ENCODE measurements at places on chromosomes 1 and 21. TPM values are rescaled to one million over a fixed set of nuclear protein-coding genes. Genes with fewer than 3 reads are reported as not detected.

KRTAP19-4 gene
- total RNA-seq = not detected

LCE6A gene
- total RNA-seq = not detected

ELAPOR1 gene
- total RNA-seq = 1.1 TPM

FTCD gene
- total RNA-seq = 0.41 TPM

PKP1 gene
- not detected for total RNA-seq

LCE1F gene
- not detected for total RNA-seq

AMY1C gene
- not detected for total RNA-seq

LYPLAL1 gene
- 14.3 TPM for total RNA-seq

NBL1 gene
- 34.2 TPM for total RNA-seq

SLAMF1 gene
- total RNA-seq = not detected

PTGFR gene
- 0.12 TPM for total RNA-seq

SPRR2B gene
- not detected for total RNA-seq

SPRR4 gene
- total RNA-seq = not detected

GJA5 gene
- 0.41 TPM for total RNA-seq

LEFTY1 gene
- total RNA-seq = not detected

TCEA3 gene
- 0.72 TPM for total RNA-seq

DMBX1 gene
- total RNA-seq = 0.37 TPM

FNDC10 gene
- total RNA-seq = 0.85 TPM

ADAM30 gene
- not detected for total RNA-seq

OR10T2 gene
- total RNA-seq = not detected

AMY2A gene
- not detected for total RNA-seq

CTSS gene
- 1.5 TPM for total RNA-seq

PDC gene
- total RNA-seq = not detected

F13B gene
- not detected for total RNA-seq

CHRNB2 gene
- total RNA-seq = not detected

TIAM1 gene
- 9.4 TPM for total RNA-seq

GRCh38 chr1:38559446-38560165 is 300.0 kb downstream of the RRAGC start:
- DNase-seq = no peak

GRCh38 chr21:34814529-34814951 is 145.7 kb downstream of the CLIC6 start:
- no peak for DNase-seq

- no peak for DNase-seq
Observed at GRCh38 chr1:52332411-52332810, 33.6 kb downstream of the CC2D1B start.

DNA sequence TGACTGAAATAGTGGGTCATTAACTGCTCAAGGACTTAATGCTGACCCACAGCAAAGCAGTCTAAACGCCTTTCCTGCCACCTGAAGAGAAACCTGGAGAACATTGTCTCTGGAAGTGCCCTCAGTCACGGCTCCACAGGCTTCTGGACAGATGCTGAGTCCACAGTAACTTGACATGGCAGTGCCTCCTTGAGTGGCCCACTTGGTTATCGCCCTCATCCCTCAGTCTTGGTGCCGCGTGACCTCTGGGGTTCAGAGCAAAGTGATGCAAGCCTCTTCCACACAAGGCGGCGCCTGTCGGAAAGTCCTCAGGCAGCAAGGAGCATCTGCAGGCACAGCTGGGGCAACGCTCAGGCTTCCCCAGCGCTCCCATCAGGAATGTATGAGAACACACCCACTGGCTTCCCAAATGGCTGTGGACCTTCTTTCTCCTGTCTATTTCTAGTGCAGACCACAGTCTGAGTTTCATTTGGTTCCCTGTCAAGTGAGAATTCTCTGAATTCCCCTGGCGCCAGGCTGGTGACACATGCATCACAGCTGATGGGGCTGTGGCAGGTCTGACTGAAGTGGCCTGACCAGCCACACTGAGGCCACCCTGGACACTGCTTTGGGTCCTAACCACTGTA is 13.0 kb upstream of the ANGPTL7 start:
- DNase-seq = no peak

GRCh38 chr1:228043281-228043848 is 36.6 kb downstream of the WNT3A start:
- peak; percentile 48 for DNase-seq

- DNase-seq = no peak
Observed at GRCh38 chr1:20729990-20730689, 2.4 kb downstream of the SH2D5 start.

GRCh38 chr1:206560007-206560716 is 52.1 kb downstream of the EIF2D start:
- no peak for DNase-seq

- no peak for DNase-seq
Observed at GRCh38 chr1:50109116-50109515, 396 bp downstream of the ELAVL4 start.

- peak; percentile 32 for DNase-seq
Observed at GRCh38 chr1:161185282-161185682, 8.0 kb upstream of the B4GALT3 start.

GRCh38 chr1:36304970-36305914 is 926 bp upstream of the SH3D21 start:
- DNase-seq = no peak

GRCh38 chr1:218171302-218171893 is 113.7 kb upstream of the RRP15 start:
- peak; percentile 33 for DNase-seq

GRCh38 chr1:230753191-230753585 is 6.0 kb downstream of the CAPN9 start:
- no peak for DNase-seq

DNA sequence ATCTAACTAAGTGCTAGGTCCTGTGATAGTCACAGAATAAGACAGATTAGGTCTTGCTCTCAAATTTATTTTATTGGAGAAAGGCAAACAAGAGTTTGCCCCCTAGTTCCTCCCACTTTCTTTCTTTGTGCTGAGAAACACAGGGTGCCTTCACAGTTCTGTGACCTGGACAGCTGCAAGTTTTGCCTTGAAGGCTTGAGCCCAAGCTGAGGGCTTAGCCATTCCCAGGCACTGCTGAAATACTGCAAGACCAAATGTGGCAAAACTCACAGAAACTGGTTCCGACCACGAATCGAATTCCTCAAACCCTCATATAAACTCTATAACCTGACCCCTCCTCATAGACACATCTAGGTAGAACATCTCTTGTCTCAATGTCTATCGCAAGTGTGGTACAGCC is 227.9 kb downstream of the RERE start:
- no peak for DNase-seq

DNA sequence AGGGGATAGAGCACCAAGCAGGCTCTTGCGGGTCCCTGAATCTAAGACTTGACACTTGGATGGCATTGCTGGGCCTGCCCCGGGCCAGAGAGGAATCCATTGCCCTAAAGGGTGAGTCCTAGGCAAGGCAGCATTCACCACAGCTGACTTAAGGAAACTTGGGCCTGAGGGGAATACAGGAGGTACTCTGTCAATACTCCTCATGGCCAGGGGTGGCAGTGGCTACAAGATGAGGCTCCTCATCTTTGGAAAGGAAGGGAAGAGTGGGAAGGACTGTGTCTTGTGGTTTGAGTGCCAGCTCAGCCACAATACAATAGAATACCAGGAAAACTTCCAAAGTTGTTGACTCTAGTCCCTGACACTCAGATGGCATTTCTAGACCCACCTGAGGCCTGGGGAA is 5.1 kb downstream of the KRTAP22-1 start:
- peak; percentile 22 for DNase-seq

- DNase-seq = no peak
Observed at GRCh38 chr1:192436441-192437078, 119.8 kb downstream of the RGS21 start.

- DNase-seq = no peak
Observed at GRCh38 chr1:248871837-248872401, 13.0 kb upstream of the ZNF692 start.

- no peak for DNase-seq
Observed at GRCh38 chr21:17784604-17785402, 34.4 kb downstream of the C21orf91 start.

- no peak for DNase-seq
Observed at GRCh38 chr1:26419494-26419893, 8.9 kb downstream of the LIN28A start.

DNA sequence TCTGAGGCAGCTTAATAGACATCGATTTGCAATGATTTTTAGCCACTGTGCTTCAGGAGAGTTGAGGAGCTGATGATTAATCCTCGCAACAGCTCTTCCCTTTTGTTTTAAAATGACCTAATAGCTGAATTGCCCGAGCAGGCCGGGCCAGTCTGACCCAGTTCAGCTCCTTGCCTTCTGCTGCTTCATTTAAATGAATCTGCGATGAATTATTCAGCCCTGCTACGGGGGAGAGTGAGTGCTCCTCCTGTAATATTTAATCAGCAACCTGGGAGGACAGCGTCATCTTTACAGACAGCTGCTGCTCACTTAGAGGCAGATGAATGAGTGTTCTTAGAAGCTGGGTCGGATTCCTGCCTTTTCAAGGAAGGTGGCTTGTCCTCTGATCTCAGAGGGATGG is 325.1 kb downstream of the CAMTA1 start:
- no peak for DNase-seq

GRCh38 chr1:101444381-101444780 is 207.6 kb downstream of the S1PR1 start:
- DNase-seq = no peak

DNA sequence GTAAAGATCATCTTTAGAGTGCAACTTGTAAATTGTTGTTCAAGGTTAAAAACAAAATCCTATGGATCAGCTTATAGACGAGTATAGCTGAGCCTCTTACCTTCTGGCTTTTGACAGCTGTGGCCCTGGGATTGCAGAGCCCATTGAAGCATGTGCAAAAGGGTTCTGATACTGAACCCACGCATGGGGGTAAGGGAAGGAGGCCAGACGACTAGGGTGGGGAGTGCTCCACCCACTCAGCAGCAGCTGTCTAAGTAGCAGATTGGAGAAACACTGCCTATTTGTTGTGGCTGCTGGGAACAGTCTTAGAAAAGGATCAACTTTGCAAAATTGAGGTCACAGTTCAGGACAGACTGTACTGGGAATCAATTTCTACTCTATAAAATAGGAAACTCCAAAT is 16.1 kb downstream of the CD101 start:
- DNase-seq = no peak

- DNase-seq = peak; percentile 38
Observed at GRCh38 chr1:242454262-242455051, 70.0 kb downstream of the PLD5 start.

GRCh38 chr1:113929750-113930498 is 800 bp downstream of the HIPK1 start:
- no peak for DNase-seq

DNA sequence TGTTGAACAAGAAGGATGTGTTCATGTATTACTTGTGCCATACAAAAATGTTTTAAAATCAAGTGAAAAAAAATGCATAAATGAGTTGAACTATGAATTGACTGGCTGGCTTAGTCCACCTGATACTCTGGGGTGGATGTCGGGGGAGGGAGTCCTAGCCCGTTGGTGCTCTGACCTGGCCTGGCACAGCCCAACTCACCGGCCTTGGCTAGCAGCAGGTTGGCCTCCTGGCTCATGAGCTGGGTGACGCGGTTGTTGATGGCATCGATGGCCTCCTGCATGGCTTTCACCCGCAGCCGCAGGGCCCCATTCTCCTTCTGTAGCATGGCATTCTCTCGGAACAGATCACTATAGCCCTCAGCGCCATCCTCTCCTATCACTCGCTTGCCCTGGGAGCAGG is 21.6 kb downstream of the KIF21B start:
- no peak for DNase-seq

DNA sequence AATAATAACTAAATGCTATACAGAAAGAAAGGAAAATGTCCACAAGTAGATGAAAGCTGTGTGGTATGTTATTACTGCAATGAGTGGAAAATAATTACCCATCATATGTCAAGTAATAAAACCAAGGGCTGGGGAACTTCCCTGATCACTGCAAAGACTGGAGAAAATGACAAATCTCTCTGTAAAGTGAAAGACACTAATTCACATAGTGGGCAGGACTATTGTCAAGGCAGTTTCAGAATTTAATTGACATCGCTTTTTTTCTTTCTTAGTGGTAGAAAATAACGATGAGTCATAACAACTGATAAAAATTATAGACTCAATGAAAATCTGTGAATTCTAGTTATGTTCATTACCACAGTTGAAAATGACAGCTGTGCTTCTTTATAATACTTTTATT is 153.7 kb upstream of the ST6GALNAC5 start:
- DNase-seq = no peak

- DNase-seq = no peak
Observed at GRCh38 chr1:74712881-74713280, 20.0 kb downstream of the CRYZ start.

DNA sequence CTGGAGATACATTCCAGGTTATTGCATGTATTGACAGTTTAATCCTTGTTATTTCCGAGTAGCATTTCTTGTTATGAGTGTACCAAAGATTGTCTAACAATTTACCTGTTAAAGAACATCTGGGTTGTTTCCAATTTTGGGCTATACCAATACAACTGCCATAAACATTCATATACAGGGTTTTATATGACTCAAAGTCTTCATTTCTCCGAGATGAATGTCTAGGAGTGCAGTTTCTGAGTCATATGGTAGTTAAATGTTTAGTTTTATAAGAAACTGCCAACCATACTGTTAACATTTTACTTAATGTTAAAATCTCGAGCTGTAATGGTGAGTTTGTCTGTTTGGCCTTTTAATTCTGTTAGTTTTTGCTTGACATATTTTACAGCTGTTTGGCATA is 10.0 kb downstream of the RAB4A start:
- DNase-seq = no peak

GRCh38 chr1:246029616-246030015 is 477.5 kb downstream of the SMYD3 start:
- DNase-seq = no peak

GRCh38 chr21:39104911-39105310 is 78.3 kb downstream of the PSMG1 start:
- DNase-seq = no peak

- DNase-seq = no peak
Observed at GRCh38 chr21:40481764-40482163, 365.2 kb downstream of the DSCAM start.

GRCh38 chr1:176893625-176894352 is 270.7 kb downstream of the ASTN1 start:
- DNase-seq = no peak

DNA sequence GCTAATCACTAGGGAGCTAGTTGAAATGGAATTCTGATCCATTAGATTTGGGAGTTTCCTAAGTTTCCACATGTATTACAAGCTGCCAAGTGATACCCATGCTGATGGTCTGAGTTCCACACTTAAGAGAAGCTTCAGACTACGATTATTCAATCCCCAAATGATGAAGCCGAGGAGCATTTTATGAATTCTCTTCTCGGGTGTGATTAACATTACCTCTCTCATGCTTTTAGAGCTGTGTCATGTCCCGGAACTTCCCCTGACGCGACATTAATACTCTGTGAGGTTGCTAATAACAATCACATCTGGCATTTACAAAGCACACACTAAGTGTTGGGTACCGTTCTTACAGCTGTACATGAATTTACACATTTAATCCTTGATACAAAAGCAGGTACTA is 63.0 kb downstream of the KCNJ15 start:
- no peak for DNase-seq

GRCh38 chr21:33733601-33734000 is 91.3 kb downstream of the ITSN1 start:
- DNase-seq = no peak

GRCh38 chr1:48831120-48831978 is 54.7 kb upstream of the BEND5 start:
- DNase-seq = no peak
